ENCODE measurements at places on chromosomes 7 and 10. TPM values are rescaled to one million over a fixed set of nuclear protein-coding genes. Genes with fewer than 3 reads are reported as not detected.

The MSMB gene
- not detected for polyA plus RNA-seq

The HTRA1 gene
- polyA plus RNA-seq, result 207 TPM

The GIMAP2 gene
- 9.7 TPM for polyA plus RNA-seq

The TMEM254 gene
- polyA plus RNA-seq, result 55.0 TPM

The ABCB1 gene
- 21.1 TPM for polyA plus RNA-seq

The OPN1SW gene
- 1.3 TPM for polyA plus RNA-seq

DNA sequence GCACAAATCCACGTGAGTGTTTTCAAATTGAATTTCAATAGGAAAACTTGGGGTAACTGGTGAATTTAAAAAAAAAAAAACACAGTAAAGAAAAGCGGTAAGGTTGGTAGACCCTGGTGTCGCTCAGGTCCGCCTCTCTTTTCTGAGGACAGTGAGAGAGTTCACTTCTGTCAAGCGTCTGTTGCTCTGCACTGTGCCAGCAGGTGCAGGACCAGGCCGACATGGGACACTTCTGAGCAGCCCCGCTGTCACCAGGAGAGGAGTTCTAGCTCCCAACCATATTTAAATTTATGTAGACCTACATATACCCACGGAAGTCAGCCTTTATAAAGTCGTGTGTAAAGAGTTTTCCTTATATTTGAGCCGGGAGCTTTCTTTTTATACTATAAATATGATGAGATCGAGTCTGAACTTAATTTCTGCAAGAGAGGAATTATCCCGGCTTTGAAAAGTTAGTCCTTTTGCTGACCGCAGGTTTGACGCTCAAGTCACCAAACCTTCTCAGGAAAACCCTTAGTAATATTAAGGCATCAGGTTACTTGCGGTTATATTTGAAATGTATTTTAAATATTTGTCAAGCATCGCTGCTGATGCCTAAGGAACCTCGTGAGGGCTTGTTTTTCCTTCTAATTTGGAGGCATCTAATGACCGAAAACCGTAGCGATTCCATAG lies 531 bp downstream of the IKZF1 start:
- DNase-seq, result no peak

GRCh38 chr7:26863518-26864308 lies 677 bp downstream of the SKAP2 start:
- no peak for DNase-seq

GRCh38 chr7:139080905-139081304 lies 28.6 kb downstream of the ZC3HAV1 start:
- DNase-seq, result no peak

GRCh38 chr7:155216475-155217272 lies 81.0 kb upstream of the INSIG1 start:
- DNase-seq, result no peak

DNA sequence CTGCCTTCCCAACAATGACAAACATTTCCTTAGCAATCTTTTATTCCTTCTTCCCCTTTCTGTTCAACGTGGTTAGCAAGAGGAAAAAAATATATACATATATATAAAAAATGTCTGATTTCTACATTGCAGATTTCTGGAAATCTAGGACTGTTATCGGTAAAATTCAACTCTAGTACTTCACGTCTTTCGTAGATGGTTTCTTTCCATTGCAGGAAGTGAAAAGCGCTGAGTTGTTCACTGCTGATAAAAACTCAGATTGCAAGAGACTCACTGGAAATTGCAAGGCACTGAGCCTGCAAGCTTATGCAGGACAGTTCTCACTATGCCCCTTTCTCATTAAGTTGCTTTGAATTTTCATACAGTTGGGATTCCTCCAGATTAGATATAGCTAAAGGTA lies 23.9 kb downstream of the KIN start:
- DNase-seq, result no peak

DNA sequence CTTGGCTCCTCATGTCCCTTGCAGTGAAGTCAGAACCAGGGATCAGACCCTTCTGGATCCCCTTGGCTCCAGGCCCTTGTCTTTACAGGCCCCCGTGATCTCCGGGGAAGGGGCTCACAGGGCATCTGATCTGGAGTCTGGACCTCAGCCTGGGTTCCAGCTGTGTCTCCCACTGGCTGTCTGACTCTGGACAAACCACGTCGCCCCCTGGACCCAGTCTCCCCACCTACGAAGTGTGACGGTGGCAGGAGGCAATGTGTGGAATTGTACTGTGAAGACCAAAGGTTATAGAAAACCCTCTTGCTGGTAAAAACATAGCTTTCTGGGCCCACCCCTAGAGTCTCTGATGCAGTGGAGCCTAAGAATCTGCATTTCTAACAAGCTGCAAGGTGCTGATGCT lies 15.5 kb upstream of the C10orf71 start:
- DNase-seq, result no peak

- DNase-seq, result no peak
These were observed 63.5 kb downstream of the AFAP1L2 start for GRCh38 chr10:114340816-114341215.

- DNase-seq, result no peak
These were observed 10.2 kb downstream of the BRI3 start for GRCh38 chr7:98291717-98292116.

DNA sequence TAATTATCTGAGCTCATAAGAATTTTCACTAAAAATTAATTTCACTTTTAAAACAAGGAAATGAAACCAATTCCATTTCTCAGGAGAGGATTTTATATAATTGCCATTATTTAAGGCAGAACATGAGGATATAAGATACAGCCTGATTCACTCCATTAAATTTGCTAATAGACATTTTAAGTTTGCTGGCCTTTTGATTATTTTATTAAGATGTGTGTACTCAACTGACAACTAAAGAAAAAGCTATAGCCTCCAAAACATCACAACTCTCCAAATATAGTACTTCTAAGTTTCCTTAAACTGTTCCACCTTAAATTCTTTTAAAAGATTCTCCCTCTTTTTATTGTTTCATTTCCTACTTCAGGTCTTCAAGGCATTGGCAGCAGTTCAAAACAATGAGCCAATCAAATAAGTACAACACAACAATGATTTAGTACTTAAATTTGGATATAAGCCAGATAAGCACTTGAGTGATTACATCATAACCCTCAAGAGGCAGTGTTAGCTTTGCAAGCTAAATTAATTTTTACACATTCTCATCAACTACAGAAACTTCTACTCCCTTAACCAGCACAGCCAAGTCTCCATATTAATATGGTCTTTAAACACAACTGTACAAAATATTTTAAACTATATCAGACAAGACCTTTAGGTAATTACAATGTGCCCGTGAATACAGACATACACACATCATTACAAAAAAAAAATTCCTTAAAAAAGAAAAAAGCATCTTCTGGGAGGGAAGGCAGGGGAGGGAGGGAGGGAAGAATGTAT lies 121.8 kb downstream of the KMT2C start:
- peak; percentile 42 for DNase-seq

Data from right renal cortex interstitium (tissue), 3 donors.